CD4-positive, alpha-beta T cell treated with Interferon gamma for 1 hour (primary cell): ENCODE measurements at places on chromosomes 12 and 14.

GRCh38 chr12:82687021-82688011 lies 610 bp downstream of the TMTC2 start:
- DNase-seq, result peak; percentile 29

- no peak for DNase-seq
Observed at GRCh38 chr14:56555921-56556570, 23.6 kb upstream of the TMEM260 start.

GRCh38 chr14:81165188-81165587 lies 55.6 kb downstream of the GTF2A1 start:
- DNase-seq, result no peak

GRCh38 chr12:96652870-96653269 lies 163.5 kb downstream of the CFAP54 start:
- no peak for DNase-seq

- no peak for DNase-seq
Observed at GRCh38 chr12:24944601-24944975, 4.3 kb downstream of the BCAT1 start.

DNA sequence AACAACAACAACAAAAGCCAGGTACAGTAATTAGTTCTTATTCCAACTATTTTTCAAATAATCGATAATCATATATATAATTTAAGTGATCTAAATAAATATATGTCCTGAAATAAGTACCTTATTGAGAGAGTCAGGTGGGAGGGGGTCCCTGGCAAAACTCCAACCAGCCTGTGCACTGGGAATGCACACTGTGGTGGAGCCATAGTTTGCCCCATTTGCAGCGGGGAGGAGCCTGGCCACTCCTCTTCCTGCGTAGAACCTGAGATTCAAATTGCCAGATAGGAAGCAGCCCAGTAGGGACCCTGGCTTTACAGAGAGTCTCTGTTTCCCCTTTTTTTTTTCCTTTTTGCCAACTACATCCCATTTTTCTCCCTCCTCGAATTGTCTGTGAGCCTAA lies 26.4 kb downstream of the CPNE8 start:
- DNase-seq, result no peak

DNA sequence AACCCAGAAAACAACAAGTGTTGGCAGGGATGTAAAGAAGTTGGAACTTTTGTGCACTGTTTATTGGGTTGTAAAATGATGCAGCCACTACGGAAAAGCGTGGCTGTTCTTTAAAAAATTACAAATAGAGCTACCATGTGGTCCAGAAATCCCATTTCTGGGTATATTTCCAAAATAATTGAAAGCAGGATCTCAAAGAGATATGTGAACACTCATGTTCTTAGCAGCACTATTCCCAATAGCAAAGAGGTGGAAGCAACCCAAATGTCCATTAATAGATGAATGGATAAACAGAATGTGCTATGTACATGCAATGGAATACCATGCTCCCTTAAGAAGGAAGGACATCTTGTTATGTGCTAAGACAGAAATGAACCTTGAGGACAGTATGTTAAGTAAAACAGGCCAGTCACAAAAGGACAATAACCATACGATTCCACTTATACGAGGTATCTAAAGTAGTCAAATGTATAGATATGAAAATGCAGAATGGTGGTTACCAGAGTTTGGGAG lies 249.5 kb downstream of the PHLDA1 start:
- DNase-seq, result no peak

DNA sequence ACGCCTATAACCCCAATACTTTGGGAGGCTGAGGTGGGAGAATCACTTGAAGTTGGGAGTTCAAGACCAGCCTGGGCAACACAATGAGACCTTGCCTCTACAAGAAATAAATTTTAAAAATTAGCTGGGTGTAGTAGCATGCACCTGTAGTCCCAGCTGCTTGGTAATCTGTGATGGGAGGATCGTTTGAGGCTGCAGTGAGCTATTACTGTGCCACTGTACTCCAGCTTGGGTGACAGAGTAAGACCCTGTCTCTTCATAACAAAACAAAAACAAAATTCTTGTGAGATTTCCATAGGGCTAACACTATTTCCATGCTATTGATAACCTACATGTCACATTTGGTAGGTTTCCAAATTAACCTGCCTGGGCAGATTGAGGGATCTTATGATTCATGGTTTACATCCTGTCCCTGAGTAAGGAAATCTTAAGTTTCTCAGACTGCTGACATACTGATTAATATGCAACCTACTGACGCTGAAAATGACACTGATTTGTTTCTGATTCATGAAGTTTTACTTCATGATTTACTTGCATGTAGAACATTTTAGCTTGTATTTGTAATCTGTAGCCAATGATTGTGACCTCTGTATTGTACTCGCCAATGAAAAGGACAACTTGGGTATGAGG lies 15.9 kb downstream of the ATP6V1D start:
- DNase-seq, result no peak

- DNase-seq, result no peak
Observed at GRCh38 chr14:28130610-28131284, 635.8 kb upstream of the FOXG1 start.

DNA sequence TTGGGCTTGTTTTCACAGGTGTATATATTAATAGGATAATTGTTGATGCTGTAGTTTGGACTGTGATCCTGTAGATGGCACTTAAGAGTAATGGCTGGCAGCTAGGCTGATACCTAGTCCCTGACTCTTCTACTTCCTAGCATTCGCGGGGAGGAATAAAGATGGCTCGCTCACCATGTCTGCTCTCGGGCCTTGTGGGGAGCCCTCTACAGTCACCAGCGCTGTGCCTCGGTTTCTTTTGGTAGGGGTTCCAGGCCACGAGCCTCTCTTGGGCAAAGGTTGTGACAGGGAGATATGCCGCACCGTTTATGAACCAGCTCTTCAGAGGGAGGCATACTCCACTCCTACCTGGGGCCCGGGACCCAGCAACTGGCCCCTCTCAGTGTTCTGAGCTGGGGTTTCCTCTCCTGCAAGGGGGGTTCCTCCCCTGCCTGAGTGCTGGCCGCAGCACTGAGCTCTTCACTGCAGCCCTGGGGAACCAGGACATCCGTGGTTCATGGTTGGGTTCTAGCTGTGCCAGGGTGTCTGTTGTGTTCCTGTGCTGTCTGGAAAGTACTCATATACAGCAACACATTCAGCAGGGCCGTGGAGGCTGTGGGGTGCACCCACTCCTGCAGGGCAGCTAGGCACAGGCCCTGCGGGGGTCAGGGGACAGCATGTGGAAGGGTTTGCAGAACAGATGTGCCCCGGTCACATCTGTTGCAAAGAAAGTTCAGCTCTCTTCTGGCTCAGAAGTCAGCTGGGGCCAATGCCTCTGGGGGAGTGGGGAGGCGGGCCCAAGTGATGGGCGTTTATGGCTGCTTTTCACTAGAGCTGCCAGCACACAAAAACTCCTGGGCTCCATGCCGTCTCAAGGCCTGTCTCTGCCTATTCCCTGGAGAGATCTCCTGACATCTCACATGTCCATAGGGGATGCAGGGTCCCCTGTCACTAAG lies 147.9 kb downstream of the PPFIA2 start:
- no peak for DNase-seq

DNA sequence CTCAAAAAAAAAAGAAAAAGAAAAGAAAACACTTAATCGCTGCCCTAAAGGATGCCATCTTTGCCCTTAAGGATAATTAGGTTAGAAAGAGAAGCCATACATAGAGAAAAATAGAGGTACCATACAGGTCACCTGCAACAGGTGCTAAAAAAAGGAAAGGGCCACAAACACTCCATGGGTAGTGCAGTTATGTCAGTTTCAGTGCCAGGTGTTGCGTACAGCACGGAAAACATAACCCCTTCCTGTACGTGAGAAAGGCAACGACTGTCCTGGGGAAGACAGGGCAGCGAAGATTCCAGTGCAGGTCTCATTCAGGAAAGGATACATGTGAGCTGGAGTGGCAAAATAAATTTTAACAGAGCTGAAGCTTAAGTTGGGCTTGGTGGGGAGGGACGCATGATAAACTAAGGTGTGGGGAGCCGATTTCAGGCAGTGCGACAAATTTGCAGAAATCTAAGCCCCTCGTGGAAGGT lies 553 bp upstream of the DAZAP2 start:
- DNase-seq, result no peak

GRCh38 chr14:100424504-100425428 lies 101.6 kb downstream of the SLC25A47 start:
- DNase-seq, result peak; percentile 49

DNA sequence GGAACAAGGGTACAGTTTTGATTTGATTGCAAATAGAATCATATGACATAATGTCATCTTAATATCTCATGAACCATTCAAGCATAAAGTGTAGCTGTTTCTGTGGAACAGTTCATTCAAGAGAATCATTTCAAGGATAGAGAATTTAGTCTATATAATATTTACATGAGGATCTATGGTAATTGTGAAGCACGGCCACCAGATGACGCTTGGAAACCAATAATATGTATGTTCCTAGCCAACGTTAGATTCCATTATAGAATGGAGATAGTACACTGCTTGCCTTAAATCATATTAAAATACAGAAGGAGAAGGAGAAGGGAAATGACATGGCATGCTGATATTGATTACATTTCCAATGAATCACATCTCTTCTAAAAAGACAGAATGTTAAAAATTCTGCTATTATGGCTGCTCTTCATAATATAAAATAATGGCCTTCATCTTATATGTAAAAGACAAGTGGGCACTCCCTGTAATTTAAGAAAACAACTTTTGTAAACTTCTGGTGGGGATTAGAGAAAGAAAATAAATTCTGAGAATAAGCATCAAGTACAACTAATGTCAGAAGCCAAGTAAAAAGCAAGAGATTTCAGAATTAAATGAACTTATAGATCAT lies 351.0 kb downstream of the NAV3 start:
- no peak for DNase-seq

GRCh38 chr12:62622177-62622576 lies 155.6 kb downstream of the MON2 start:
- no peak for DNase-seq

GRCh38 chr12:29711381-29711780 lies 72.4 kb downstream of the TMTC1 start:
- DNase-seq, result no peak

- DNase-seq, result no peak
Observed at GRCh38 chr12:67062193-67062592, 207.0 kb upstream of the CAND1 start.

DNA sequence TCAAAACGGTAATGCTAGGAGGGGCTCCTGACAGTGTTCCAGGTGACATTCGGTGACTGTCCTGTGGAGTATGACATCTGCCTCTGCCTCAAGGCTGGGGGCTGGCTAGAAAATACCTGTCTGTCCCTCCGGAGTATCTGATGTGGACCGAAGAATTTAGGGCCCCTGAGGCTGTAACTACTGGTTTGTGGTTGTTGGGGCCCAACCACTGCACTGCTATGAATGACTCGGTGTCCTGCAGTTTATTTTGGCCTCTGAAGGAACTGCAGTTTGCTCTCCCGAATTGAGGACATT lies 198.9 kb upstream of the CAND1 start:
- no peak for DNase-seq
